ENCODE measurements at places on chromosomes 2 and 18.

GRCh38 chr18:76420898-76421684, 74.0 kb downstream of the ZNF516 start:
- no peak for DNase-seq

GRCh38 chr2:151922845-151923666, 94.8 kb upstream of the ARL5A start:
- no peak for DNase-seq

DNA sequence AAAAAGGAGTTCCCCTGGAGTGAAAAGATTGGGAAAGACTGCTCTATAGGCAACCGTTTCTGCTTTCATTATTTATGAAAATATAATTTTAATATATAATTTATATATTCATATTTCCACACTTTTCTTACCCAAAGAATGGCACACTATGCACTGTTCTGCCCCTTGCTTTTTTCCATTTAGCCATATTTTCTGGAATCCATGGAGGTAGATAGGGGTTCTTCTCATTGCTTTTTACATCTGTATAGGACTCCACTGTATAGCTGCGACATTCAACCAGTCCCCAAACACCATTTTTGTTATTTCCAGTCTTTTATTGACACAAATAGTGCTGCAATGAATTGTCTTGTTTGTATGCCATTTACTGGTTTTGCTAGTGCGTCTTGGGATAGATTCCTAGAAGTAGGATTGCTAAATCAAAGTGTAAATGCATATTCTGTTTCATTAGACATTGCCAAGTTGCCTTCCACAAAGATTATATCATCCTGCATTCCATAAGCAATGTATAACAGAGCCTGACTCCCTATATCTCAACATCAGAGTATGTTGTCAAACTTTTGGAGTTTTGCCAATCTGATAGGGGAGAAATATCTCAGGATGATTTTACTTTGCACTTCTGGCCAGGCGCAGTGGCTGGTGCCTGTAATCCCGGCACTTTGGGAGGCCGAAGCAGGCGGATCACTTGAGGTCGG, 26.6 kb upstream of the TCF7L1 start:
- no peak for DNase-seq

GRCh38 chr2:73852020-73852419, 23.3 kb downstream of the STAMBP start:
- no peak for DNase-seq

- no peak for DNase-seq
These were observed 200.6 kb downstream of the TCF4 start for GRCh38 chr18:55387139-55387984.

- DNase-seq = no peak
These were observed 43.9 kb upstream of the OTOF start for GRCh38 chr2:26521913-26522180.

- DNase-seq = no peak
These were observed 7.7 kb upstream of the YWHAQ start for GRCh38 chr2:9638532-9638931.

GRCh38 chr2:7450833-7451190, 533.6 kb downstream of the RNF144A start:
- peak; percentile 38 for DNase-seq

GRCh38 chr18:47882641-47883040, 47.8 kb downstream of the SMAD2 start:
- DNase-seq = no peak

- no peak for DNase-seq
These were observed 2.7 kb downstream of the KLHL14 start for GRCh38 chr18:32770054-32770665.

- no peak for DNase-seq
These were observed 108.9 kb downstream of the SATB2 start for GRCh38 chr2:199348871-199349270.

DNA sequence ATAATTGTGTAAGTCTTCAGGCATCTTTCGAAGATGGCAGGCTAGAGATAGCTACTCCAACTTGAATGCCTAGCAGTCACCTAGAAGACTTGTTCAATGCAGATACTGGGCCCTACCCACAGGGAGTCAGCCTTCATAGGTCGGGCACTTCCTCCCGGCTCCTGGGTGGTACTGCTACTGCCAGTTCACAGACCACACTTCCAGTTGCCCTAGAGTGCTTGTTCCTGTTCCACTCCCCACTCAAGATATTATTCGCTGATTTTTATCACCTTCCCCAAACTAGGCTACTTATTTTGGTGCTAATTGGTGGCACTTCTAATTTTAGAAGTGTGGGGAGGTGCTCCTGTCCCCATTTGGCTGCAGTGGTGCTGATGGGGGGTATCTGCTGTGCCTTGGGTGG, 34.2 kb downstream of the INPP4A start:
- peak; percentile 67 for DNase-seq

GRCh38 chr18:57831597-57832377, 28.7 kb upstream of the ATP8B1 start:
- DNase-seq = no peak

DNA sequence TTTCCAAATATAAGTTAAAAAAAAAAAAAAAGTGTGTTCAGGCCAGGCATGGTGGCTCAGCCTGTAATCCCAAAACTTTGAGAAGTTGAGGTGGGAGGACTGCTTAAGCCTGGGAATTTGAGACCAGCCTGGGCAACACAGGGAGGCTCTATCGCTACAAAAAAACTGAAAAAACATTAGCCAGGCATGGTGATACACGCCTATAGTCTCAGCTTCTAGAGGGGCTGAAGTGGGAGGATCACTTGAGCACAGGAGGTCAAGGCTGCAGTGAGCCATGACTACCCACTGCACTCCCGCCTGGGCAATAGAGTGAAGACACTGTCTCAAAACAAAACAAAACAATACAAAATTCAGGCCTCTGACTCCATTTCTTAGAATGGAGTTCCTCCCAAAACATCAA, 9.2 kb downstream of the USP37 start:
- no peak for DNase-seq

- no peak for DNase-seq
These were observed 55.5 kb downstream of the SGPP2 start for GRCh38 chr2:222479859-222480258.

DNA sequence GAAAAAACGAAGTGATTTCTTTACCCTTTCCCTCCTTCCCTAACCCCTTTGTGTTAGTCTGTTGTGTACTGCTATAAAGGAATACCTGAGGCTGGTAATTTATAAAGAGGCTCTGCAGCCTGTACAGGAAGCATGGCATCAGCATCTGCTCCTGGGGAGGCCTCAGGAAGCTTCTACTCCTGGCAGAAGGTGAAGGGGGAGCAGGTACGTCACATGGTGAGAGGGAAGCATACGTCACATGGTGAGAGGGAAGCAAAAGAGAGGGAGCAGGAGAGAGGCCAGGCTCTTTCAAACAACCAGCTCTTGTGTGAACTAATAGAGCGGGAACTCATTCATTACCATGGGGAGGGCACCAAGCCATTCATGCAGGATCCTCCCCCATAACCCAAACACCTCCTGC, 126.2 kb downstream of the CAPN13 start:
- no peak for DNase-seq

- no peak for DNase-seq
These were observed 45.7 kb downstream of the GAD1 start for GRCh38 chr2:170862286-170862902.

- DNase-seq = no peak
These were observed 107.8 kb downstream of the CTNNA2 start for GRCh38 chr2:79620679-79621078.

DNA sequence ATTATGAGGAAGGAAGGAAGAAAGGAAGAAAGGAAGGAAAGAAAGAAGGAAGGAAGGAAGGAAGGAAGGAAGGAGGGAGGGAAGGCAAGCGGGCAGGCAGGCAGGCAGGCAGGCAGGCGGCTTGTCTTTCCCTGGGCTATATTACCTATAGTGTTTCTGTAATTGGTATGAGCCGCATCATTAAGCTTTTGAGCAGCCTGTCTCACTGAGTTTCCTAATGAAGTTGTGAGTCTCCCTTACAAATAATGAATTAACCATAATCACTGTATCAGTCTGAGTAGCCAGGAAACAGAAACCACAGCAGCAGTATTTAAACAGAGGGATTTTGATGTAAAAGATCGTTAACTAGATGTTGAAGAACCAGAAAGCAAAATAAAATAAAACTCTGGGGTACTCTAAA, 11.8 kb upstream of the SULT1C3 start:
- no peak for DNase-seq

- DNase-seq = no peak
These were observed 5.3 kb downstream of the TRPM8 start for GRCh38 chr2:233922471-233922870.

DNA sequence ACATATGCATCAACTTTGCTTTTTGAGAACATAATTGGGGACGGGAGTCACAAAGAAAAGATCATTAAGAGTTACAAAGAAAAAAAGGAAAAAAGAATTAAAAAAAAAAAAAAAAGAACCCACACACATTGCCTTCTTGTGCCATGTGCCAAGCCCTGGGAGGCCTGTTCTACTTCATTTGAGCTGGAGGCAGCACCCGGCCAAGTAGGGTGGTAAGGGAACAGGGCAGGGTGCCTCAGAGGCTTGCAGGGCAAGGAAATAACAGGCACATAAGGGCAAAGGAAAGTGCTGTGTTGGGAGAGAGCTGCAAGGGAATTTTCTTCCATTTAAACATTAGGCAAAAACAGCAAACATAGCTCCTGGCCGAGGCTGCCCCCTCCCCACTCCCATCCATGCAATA, 418.0 kb downstream of the TMEM182 start:
- DNase-seq = no peak

DNA sequence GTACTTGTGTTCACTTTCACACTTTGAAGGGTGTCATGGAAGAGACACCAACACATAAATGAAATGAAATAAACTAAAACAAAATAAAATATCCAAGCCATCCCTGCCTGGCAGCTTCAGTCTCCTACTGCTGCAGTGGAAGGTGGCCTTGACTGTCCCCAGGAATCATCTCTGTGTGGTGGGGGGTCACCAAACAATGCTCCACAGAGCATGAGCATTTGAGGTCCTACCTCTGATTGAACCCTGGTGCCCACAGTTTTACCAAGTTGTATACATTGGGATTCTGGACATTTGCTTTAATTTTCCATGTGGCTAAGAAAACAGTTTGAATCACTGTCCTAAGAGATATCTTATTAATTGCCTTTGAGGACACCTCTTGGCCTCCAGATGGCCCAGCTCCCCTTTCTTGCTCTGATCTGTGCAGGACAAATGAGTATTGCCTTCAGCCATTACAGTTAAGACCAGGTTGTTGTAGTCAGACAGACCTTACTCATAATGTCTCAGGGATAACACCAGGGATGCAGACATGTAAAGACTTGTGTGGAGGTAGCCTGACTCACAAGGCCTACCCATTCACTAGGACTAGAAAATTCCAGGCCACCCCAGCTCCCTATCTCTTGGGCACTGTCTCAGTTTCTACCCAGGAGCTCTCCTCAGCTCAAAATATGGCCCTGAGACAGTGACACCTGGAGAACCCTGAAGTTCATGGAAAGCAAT, 195.0 kb downstream of the MYCN start:
- DNase-seq = no peak

- peak; percentile 35 for DNase-seq
These were observed 4.1 kb upstream of the VRK2 start for GRCh38 chr2:58042486-58042970.

DNA sequence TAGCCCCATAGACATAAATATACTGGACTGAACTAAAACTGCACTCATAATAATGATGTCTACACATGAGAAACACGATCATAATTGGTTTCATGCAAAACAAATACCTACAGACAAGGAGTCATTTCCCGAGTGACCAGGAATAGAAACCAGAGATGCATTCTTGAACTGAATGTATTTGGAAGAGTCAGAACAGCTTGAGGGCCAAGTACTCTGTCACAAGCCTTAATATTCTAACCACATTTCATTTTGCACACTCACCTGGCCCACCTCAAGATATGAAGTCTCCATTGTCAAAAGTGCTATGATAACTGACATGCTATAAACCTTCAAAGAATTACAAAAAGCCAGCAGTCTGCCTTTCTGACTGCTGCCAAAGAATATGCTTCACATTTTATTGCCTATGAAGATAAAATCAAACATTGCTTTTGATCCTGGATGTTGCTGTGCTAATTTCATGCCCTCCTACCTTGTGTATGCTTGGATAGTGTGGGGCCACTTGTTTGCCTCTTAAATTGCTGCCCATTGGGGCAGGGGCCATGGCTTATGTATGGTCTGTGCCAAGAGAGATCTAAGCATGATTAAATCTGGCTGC, 18.9 kb upstream of the ASAP2 start:
- no peak for DNase-seq

DNA sequence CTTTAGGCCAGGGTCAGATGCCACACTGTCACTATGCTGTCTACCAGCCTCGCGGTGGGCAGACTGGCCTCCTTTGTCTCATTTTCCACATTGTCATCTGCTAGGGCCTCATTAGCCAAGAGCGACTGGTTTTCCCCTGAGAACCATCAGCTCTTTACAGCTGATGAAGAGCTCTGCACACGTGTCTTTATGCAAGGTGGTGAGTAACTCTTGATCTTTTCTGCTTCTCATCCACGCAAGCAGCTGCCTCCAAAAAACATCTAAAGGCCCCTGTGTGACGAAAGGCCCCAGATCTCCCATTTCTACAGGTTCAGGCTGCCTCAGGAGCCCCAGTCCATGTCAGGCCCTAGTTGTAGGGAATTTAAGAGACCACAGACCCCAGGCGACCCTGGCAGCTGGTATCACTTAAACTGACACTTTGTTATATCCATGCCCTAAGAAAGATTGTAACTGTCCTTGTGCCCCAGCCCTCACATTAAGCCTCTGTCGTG, 52.9 kb downstream of the DPYSL5 start:
- no peak for DNase-seq

GRCh38 chr18:25341831-25342230, 10.1 kb downstream of the ZNF521 start:
- DNase-seq = no peak

GRCh38 chr2:1744446-1745170, at the start of gene PXDN:
Gene PXDN (minus strand): TSS chr2:1744515. CDS start chr2:1744455, 60 bp downstream.
- no peak for DNase-seq

- no peak for DNase-seq
These were observed 254.3 kb downstream of the SOX11 start for GRCh38 chr2:5946225-5947115.

- DNase-seq = no peak
These were observed 226.9 kb downstream of the MYO3B start for GRCh38 chr2:170404846-170405245.

GRCh38 chr18:23036660-23037201, 98.6 kb upstream of the CABLES1 start:
- no peak for DNase-seq

DNA sequence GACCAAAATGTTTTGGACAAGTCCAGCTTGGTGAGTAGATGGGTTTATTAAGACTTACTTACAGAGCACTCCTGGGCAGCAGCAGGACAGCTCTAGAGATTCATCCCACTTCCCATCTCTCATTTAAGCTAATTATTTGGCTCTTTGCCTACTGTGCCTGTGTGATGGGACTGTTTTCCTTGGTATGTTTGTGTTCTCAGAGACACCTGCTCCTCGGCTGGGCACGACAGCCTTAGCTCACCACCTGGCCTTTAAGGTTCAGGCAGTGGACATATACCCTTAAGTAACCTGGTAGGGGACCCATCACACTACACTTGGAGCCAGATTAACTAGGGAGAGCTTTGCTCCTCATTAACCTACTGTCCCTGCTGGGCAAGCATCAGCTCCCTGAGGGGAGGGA, 41.7 kb upstream of the EFEMP1 start:
- DNase-seq = no peak

Data from CD4-positive, alpha-beta T cell treated with Interleukin-17A for 4 hours (primary cell).